ENCODE measurements at places on chromosomes 3 and 15. TPM values are rescaled to one million over a fixed set of nuclear protein-coding genes. Genes with fewer than 3 reads are reported as not detected.

The SCAANT1 gene
- total RNA-seq, result not detected

The ITIH3 gene
- not detected for total RNA-seq

The CPNE9 gene
- not detected for total RNA-seq

The ITIH1 gene
- total RNA-seq, result not detected

The TMC3 gene
- total RNA-seq, result not detected

The TNNC1 gene
- total RNA-seq, result 7.2 TPM

GRCh38 chr3:100463002-100463401, 29.4 kb upstream of the TMEM45A start:
- H3K27me3 ChIP-seq, result peaks cover 3% of the 10 kb centered on the region
- H3K27ac ChIP-seq, result no peak overlapping the region
- peaks cover 5% of the 10 kb centered on the region for H3K4me1 ChIP-seq
- no peak overlapping the region for H3K4me3 ChIP-seq

GRCh38 chr3:168823466-168823865, 727.7 kb upstream of the GOLIM4 start:
- no peak overlapping the region for H3K27ac ChIP-seq
- H3K4me3 ChIP-seq, result no peak overlapping the region
- H3K36me3 ChIP-seq, result no peaks in the 10 kb centered on the region
- H3K4me1 ChIP-seq, result no peaks in the 10 kb centered on the region
- no peaks in the 10 kb centered on the region for H3K27me3 ChIP-seq
- DNase-seq, result no peak

Measured in activated naive CD4-positive, alpha-beta T cell treated with anti-CD3 and anti-CD28 coated beads for 36 hours (primary cell).